ENCODE measurements at places on chromosomes 5 and 9.
A peak's percentile ranks its signal among the peaks of the same experiment; 100 is the strongest.

DNA sequence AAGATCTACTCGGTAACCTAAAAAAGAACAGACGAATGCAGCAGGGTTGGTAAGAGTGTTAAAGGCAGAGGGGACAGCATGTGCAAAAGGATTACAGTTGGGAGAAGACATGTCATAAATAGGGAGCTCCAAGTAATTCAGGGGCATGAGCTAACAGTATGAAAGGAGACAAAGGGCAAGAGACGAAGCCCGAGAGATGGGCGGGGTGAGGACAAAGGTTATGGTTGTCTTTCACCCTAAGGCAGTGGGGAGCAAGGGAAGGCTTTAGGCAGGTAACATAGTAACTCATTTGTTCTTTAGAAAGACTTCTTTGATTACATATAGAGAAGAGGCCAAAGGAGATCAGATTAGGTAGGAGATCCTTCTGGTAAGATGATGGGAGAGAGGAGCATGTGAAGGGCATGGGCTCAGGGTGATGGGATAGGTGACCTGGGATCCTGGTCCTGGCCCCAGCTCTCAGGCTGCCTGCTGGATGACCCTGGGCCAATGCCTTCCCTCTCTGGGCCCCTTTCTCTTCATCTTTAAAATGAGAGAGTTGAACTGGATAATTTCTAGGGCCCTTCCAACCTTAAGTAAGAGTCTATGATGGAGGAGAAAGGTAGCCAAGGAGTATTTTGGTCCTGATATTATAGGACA is 19.5 kb downstream of the MORN5 start:
- no peak overlapping the region for H3K27ac ChIP-seq
- no peak overlapping the region for H3K4me3 ChIP-seq
- no peaks in the 10 kb centered on the region for H3K4me1 ChIP-seq
- peaks cover 19% of the 10 kb centered on the region for H3K27me3 ChIP-seq
- no peaks in the 10 kb centered on the region for H3K36me3 ChIP-seq
- no peak for DNase-seq

- DNase-seq = no peak
- H3K4me3 ChIP-seq = no peak overlapping the region
- no peak overlapping the region for H3K27ac ChIP-seq
- H3K4me1 ChIP-seq = no peaks in the 10 kb centered on the region
- no peaks in the 10 kb centered on the region for H3K36me3 ChIP-seq
Observed at GRCh38 chr5:137521246-137521645, 22.1 kb upstream of the SPOCK1 start.

DNA sequence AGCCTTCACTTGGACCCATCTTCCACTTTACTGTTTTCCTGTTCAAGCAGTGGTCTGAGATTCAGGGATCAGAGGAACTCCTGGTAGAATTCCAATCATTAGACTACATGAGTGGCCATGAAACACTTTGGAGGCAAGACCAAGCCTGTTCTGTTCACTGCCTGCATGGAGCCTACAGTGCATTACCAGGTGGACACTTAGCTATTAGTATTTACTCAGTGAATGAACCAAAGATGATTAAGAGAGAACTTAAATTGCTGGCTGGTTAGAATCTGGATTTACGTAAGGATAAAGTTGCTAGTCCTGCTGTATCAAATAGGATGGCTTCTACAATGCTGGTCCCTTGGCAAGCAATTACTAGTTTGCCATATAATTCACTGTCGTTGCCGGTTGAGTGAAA is 245.5 kb downstream of the ARRDC3 start:
- no peak for DNase-seq
- no peak overlapping the region for H3K27ac ChIP-seq
- no peaks in the 10 kb centered on the region for H3K36me3 ChIP-seq
- peaks cover 5% of the 10 kb centered on the region for H3K4me1 ChIP-seq
- peaks cover 11% of the 10 kb centered on the region for H3K27me3 ChIP-seq
- H3K4me3 ChIP-seq = no peak overlapping the region

- H3K4me1 ChIP-seq = no peaks in the 10 kb centered on the region
- H3K27ac ChIP-seq = no peak overlapping the region
- no peak overlapping the region for H3K4me3 ChIP-seq
- H3K36me3 ChIP-seq = no peaks in the 10 kb centered on the region
- peaks cover 5% of the 10 kb centered on the region for H3K27me3 ChIP-seq
- peak; percentile 5 for DNase-seq
Observed at GRCh38 chr9:1939926-1940368, 75.2 kb upstream of the SMARCA2 start.

DNA sequence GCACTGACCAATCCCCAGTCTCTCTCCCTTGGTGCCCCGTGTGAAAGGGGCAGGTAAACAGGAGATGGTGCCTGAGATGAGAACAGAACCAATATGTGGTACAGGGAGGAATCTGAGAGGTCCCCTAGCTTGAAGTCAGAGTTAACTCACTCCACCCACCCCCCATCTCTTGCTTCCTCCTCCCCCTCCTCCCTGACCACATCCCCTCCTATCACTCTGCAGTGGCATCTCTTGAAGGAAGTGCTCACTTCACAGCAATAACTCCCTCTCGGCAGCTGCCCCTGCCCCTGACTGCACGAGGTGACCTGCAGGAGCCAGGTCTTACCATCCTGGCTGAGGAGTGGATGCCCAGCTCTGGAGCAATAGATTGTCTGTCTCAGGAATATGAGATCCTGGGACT is 224.0 kb downstream of the GAS1 start:
- no peak overlapping the region for H3K4me3 ChIP-seq
- no peak for DNase-seq
- H3K27ac ChIP-seq = no peak overlapping the region
- H3K27me3 ChIP-seq = peaks cover 3% of the 10 kb centered on the region

GRCh38 chr9:114638404-114638803 is 19.2 kb downstream of the TEX53 start:
- H3K27me3 ChIP-seq = no peaks in the 10 kb centered on the region
- no peak overlapping the region for H3K27ac ChIP-seq
- DNase-seq = no peak

DNA sequence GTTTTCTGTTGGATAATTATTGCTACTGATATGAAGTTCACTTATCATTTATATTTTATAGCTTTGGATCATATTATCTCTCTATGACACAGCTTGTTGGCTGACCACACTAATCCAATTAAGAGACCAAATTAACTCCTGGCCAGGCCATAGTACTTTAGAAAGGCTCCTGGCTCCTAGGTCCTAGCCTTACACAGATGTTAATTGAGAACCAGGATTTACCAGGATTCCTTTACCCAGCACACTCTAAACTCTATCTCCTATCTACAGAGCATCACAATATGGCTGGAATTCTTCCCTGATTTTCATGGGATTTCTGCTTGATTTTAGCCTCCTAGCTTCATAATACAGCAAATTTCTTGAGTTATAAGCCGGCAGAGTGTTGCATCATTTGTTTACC is 80.3 kb downstream of the SLCO6A1 start:
- H3K4me1 ChIP-seq = no peaks in the 10 kb centered on the region
- no peaks in the 10 kb centered on the region for H3K36me3 ChIP-seq
- no peak for DNase-seq
- H3K27me3 ChIP-seq = no peaks in the 10 kb centered on the region

- H3K4me3 ChIP-seq = no peak overlapping the region
- no peak for DNase-seq
- no peaks in the 10 kb centered on the region for H3K36me3 ChIP-seq
- H3K27ac ChIP-seq = no peak overlapping the region
Observed at GRCh38 chr9:18261181-18261580, 212.8 kb upstream of the ADAMTSL1 start.

- H3K4me1 ChIP-seq = peaks cover 19% of the 10 kb centered on the region
- H3K4me3 ChIP-seq = no peak overlapping the region
- H3K36me3 ChIP-seq = peaks cover 12% of the 10 kb centered on the region
- no peak overlapping the region for H3K27ac ChIP-seq
Observed at GRCh38 chr9:113395000-113395861, 5.9 kb downstream of the ALAD start.

- no peak overlapping the region for H3K27ac ChIP-seq
- H3K27me3 ChIP-seq = peaks cover 3% of the 10 kb centered on the region
- DNase-seq = no peak
- H3K4me3 ChIP-seq = no peak overlapping the region
- peaks cover 7% of the 10 kb centered on the region for H3K4me1 ChIP-seq
Observed at GRCh38 chr9:114462791-114463190, 42.5 kb downstream of the WHRN start.

DNA sequence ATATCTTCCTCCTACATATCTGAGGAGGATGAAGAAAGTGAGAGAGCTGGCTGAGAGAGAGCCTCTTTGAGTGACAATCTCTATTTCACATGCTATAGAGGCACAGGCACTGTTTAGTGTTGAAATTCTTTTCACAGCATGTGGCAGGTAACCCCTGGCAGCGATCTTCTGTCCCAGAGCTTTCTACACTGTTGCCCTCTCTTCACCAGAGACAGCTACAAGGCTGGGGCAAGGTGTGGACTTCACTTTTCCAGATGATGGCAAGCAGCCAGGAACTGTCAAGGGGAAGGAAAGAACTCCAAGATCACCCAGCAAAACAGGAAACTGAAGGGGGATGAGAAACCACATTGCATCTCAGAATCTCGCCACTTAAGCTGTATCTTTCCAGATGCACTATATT is 205.2 kb downstream of the CAAP1 start:
- no peaks in the 10 kb centered on the region for H3K27me3 ChIP-seq
- H3K4me3 ChIP-seq = no peak overlapping the region
- no peaks in the 10 kb centered on the region for H3K4me1 ChIP-seq
- DNase-seq = no peak
- H3K36me3 ChIP-seq = no peaks in the 10 kb centered on the region
- H3K27ac ChIP-seq = no peak overlapping the region

DNA sequence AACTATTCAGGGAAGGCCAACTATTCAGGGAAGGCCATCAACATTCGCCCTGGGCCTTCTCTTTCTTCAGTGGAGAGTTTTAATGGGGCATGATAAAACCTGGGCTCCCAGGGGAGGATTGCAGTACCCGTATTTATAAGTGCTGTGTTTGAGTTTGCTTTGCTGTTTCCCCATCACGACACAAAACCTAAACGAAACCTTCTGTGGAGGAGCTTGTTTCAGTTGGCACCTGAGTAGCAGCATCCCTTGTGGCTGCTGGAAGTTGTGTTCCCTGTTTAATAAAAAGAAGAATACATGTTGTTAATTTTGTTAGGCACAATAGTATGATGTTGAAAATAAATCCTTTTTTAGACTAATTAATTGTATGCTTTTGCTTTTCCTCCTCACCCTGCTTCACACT is 8.3 kb downstream of the WDR31 start:
- H3K27me3 ChIP-seq = no peaks in the 10 kb centered on the region
- no peak for DNase-seq
- H3K4me1 ChIP-seq = no peaks in the 10 kb centered on the region
- H3K4me3 ChIP-seq = no peak overlapping the region

- no peaks in the 10 kb centered on the region for H3K36me3 ChIP-seq
- peaks cover 3% of the 10 kb centered on the region for H3K27me3 ChIP-seq
- H3K27ac ChIP-seq = no peak overlapping the region
- H3K4me3 ChIP-seq = no peak overlapping the region
- no peaks in the 10 kb centered on the region for H3K4me1 ChIP-seq
Observed at GRCh38 chr5:36638056-36638455, 31.6 kb downstream of the SLC1A3 start.

DNA sequence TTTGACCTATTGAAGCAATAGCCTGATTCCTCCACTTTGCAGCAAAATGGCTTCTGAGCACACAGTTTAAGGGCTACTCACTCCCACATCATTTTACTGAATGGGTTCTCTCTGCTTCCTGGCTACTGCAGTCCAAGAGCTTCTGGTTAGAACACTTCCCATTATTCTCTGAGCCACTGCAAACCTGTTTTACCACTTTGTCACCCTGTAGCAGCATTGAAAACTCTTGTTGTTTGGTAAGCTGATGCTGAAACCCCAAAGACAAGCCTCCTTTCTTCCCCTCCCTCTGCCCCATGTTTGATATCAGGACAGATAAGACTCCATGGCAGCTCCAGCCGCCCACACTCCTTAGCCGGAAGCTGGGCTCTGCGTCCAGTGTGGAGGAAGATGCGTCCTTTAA is 84.4 kb upstream of the RARS1 start:
- no peak overlapping the region for H3K4me3 ChIP-seq
- no peaks in the 10 kb centered on the region for H3K4me1 ChIP-seq
- no peak overlapping the region for H3K27ac ChIP-seq
- no peak for DNase-seq

- H3K4me1 ChIP-seq = peaks cover 37% of the 10 kb centered on the region
- no peak for DNase-seq
- peaks cover 59% of the 10 kb centered on the region for H3K36me3 ChIP-seq
- H3K27ac ChIP-seq = peak overlapping the region; percentile 80
- no peak overlapping the region for H3K4me3 ChIP-seq
- no peaks in the 10 kb centered on the region for H3K27me3 ChIP-seq
Observed at GRCh38 chr9:297104-297972, 82.7 kb downstream of the DOCK8 start.

DNA sequence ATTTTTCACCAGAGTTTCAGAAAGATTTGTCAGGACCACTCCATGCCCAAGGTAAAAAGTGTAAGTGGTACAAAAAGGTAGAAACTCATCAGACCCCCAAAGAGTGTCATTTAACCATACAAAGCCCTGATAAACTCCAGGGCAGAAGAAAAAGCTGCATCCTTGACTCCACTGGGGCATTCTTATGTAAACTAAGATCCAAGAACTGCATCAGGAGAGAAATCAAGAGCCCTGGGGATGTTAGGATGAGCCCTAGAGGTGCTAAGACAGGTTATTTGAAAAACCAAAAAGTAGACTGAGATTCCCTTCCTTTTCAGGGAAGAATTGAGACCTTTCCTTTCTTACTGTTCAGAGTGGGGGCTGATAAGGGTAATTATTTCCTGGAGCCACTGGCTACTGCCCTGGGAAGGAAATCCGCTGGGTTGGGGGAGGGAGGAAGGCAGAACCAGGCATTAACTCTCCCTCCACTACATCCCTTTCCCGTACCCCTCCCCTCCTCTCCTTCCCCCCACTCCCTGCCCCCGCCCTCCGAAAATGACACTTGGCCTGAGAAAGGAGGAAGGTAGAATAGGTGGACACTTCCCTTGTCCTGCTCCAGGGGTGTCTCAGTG is 54.7 kb downstream of the FXN start:
- H3K27ac ChIP-seq = no peak overlapping the region
- no peak overlapping the region for H3K4me3 ChIP-seq
- peaks cover 1% of the 10 kb centered on the region for H3K27me3 ChIP-seq
- no peaks in the 10 kb centered on the region for H3K36me3 ChIP-seq

- no peak overlapping the region for H3K4me3 ChIP-seq
- H3K36me3 ChIP-seq = peaks cover 30% of the 10 kb centered on the region
- DNase-seq = no peak
- H3K4me1 ChIP-seq = peaks cover 19% of the 10 kb centered on the region
Observed at GRCh38 chr5:154966874-154967273, 26.0 kb downstream of the MRPL22 start.

- DNase-seq = peak; percentile 59
- peak overlapping the region; percentile 53 for H3K4me3 ChIP-seq
- H3K36me3 ChIP-seq = peaks cover 3% of the 10 kb centered on the region
- peak overlapping the region; percentile 79 for H3K27ac ChIP-seq
Observed at GRCh38 chr5:156402387-156402921, 75.5 kb downstream of the SGCD start.

GRCh38 chr9:108039493-108039892 is 549.9 kb upstream of the KLF4 start:
- H3K4me1 ChIP-seq = no peaks in the 10 kb centered on the region
- no peaks in the 10 kb centered on the region for H3K27me3 ChIP-seq
- no peak overlapping the region for H3K27ac ChIP-seq
- no peak for DNase-seq

- H3K36me3 ChIP-seq = peaks cover 22% of the 10 kb centered on the region
- H3K4me3 ChIP-seq = no peak overlapping the region
- no peak overlapping the region for H3K27ac ChIP-seq
- no peaks in the 10 kb centered on the region for H3K27me3 ChIP-seq
Observed at GRCh38 chr5:111412593-111412992, 99.7 kb downstream of the STARD4 start.

- no peaks in the 10 kb centered on the region for H3K4me1 ChIP-seq
- H3K4me3 ChIP-seq = no peak overlapping the region
- no peak for DNase-seq
- no peaks in the 10 kb centered on the region for H3K36me3 ChIP-seq
- no peak overlapping the region for H3K27ac ChIP-seq
Observed at GRCh38 chr5:149697001-149697400, 33.1 kb upstream of the PPARGC1B start.
